A172 (cell line): ENCODE measurements at places on chromosomes 7 and 10.
A peak's percentile ranks its signal among the peaks of the same experiment; 100 is the strongest.

GRCh38 chr7:91752102-91752501, 128.4 kb downstream of the MTERF1 start:
- no peak for DNase-seq

GRCh38 chr7:134461916-134462315, 3.0 kb upstream of the AKR1B1 start:
- DNase-seq: no peak

DNA sequence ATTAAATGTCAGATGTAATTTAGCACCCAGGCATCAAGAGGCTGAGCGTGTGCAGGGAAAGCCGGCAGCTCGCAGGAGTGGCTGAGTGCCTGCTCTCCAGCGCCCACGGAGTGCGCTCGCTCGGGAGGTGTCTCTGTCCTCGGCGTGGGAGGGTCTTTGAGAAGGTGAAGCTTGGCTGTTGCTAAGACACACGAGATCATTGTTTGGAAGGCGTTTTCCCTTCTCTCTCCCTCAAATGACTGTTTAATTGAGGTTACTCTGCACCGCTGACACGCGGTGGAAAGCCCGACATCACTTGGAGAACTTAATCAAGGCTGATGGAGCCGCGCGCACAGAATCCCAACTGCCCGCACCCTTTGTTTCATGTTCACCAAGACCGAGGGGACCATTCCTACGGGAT, 414.6 kb downstream of the DNAJB6 start:
- DNase-seq: no peak

- DNase-seq: no peak
These were observed 61.8 kb upstream of the C10orf90 start for GRCh38 chr10:126732308-126732707.

- no peak for DNase-seq
These were observed 90.7 kb downstream of the SRPK2 start for GRCh38 chr7:105297985-105298384.

DNA sequence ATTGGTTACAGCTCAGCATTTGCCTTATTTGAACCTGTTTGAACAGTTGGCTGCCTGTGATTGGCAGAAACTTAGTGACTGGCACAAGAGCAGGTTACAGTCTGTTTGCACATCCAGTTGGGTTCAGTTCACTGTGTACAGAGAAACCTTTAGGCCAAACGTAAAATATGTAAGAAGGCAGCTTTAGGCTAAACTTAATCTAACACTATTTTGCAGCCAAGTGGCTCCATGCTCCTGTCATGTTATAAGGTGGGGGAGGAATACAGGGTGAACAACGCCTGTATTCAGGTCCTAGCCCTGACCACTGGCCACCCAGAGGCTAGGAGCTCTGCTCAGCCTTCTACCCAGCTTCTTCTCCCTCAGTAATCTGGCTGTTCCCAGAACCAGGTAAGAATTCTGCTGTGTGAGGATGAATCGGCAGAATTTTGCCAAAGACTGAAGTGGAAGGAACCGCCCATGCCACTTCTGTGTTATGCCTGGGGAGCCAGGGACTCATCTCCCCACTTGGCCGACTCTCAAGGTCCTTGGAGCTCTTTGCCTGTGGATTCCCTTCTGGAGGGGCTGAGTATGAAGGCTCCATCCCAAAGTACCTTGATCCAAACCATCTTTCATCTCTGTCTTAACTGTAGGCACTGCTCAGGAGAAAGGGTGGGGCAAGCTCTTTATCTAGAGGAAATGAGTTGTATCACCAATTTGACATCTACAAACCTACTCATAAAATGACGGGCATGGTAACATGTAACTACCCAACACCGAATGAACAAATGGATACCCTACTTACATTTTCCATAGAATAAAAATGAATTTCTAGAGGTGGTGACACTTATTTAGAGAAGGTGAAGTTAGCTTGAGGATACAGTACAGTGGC, 164.4 kb upstream of the NAMPT start:
- peak; percentile 43 for DNase-seq
